Smooth muscle cell of trachea (primary cell): ENCODE measurements at places on chromosomes 12 and 14. TPM values are rescaled to one million over a fixed set of nuclear protein-coding genes. Genes with fewer than 3 reads are reported as not detected.

HRK gene
- 0.17 TPM in 1 of 2 replicates, not detected in the other for total RNA-seq

TSPAN9 gene
- total RNA-seq, result 14.5 and 42.2 TPM in 2 replicates

GPR132 gene
- total RNA-seq, result 0.15 and 0.33 TPM in 2 replicates

AQP2 gene
- not detected in 2 replicates for total RNA-seq

TMEM119 gene
- total RNA-seq, result 388 and 611 TPM in 2 replicates

ANKRD33 gene
- 0.15 and 0.33 TPM in 2 replicates for total RNA-seq

KRT86 gene
- total RNA-seq, result not detected in 2 replicates

HSPB8 gene
- total RNA-seq, result 9.0 and 26.8 TPM in 2 replicates

SLCO1C1 gene
- not detected in 2 replicates for total RNA-seq

ADCY4 gene
- 9.6 and 11.7 TPM in 2 replicates for total RNA-seq

CCDC196 gene
- not detected in 2 replicates for total RNA-seq

DLK1 gene
- under 0.01 TPM in 1 of 2 replicates, not detected in the other for total RNA-seq

FKBP3 gene
- total RNA-seq, result 15.5 and 50.0 TPM in 2 replicates

SAMD4A gene
- total RNA-seq, result 31.7 and 45.2 TPM in 2 replicates

PTCSC3 gene
- total RNA-seq, result not detected in 2 replicates
